Activated naive CD4-positive, alpha-beta T cell (primary cell): ENCODE measurements at places on chromosomes 16 and 17.

DNA sequence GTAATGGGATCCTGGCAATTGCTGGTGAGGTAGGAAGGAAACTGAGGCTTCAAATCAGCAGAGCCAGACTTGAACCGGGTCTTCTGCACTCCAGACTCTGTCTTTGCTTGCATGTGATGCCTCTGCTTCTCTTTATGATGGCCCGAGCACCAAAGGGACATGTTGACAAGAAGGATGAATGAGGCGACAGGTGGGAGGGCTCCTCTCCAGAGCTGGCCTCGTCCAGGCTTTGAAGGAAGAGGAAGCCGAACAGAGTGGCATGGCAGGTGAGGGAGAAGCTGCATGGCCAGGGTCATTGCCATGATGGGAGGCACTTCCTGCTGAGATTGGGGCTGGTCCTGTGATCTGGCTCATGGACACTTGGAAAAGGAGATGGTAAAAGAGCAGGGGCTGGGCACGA is 40.8 kb downstream of the AKAP1 start:
- DNase-seq: no peak

DNA sequence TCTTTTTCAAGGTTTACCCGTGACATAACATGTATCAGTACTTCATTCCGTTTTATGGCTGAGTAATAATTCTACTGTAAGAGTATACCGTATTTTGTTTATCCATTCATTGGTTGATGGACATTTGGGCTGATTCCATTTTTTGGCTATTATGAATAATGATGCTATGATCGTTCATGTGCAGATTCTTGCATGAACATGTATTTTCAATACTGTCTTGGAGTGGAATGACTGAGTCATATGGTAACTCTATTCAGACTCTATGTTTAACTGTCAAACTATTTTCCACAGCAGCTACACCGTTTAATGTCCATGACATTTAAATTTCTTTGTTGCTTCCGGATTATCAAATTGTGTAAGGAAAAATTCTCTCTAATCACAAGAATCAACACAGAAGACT is 17.9 kb downstream of the BFAR start:
- no peak for DNase-seq

- peak; percentile 55 for DNase-seq
Observed at GRCh38 chr16:87956365-87957231, 5.4 kb downstream of the BANP start.

- no peak for DNase-seq
Observed at GRCh38 chr16:23694644-23695373, 16.1 kb downstream of the PLK1 start.

DNA sequence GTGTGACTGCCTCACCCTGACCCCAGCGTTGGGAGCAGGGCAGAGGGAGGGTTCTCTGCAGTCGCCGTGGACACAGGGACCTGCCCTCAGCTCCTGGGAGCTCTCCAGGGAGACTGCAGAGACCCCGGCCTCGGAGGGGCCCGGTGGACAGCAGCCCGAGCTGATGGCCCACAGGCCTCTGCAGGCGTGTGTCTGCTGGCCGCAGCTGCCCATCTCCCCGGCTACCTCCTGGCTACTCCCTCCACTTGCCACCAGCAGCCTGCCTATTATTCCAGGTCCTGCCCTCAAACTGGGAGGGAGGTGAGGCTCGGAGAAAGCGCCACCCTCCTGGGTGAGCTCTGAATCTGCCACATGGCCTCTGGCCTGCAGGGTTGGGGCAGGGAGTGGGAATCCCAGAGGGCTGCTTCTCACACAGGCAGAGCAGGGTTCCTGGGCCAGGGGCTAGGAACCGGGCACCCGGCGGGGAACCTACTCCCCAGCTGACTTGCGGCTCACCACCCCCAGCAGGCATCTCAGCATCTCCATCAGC is 7.2 kb downstream of the SLC16A5 start:
- no peak for DNase-seq

- DNase-seq: no peak
Observed at GRCh38 chr17:79478051-79478461, 132.8 kb downstream of the RBFOX3 start.
